Hematopoietic multipotent progenitor cell treated with erythropoietin and hydrocortisone succinate and interleukin-3 and kit ligand, for 17 days (in vitro differentiated cells): ENCODE measurements at places on chromosomes 2 and 18.

GRCh38 chr2:112938904-112939303 lies 27.9 kb downstream of the IL37 start:
- no peak for DNase-seq

- DNase-seq, result no peak
These were observed 840.9 kb downstream of the GALR1 start for GRCh38 chr18:78090584-78090983.

DNA sequence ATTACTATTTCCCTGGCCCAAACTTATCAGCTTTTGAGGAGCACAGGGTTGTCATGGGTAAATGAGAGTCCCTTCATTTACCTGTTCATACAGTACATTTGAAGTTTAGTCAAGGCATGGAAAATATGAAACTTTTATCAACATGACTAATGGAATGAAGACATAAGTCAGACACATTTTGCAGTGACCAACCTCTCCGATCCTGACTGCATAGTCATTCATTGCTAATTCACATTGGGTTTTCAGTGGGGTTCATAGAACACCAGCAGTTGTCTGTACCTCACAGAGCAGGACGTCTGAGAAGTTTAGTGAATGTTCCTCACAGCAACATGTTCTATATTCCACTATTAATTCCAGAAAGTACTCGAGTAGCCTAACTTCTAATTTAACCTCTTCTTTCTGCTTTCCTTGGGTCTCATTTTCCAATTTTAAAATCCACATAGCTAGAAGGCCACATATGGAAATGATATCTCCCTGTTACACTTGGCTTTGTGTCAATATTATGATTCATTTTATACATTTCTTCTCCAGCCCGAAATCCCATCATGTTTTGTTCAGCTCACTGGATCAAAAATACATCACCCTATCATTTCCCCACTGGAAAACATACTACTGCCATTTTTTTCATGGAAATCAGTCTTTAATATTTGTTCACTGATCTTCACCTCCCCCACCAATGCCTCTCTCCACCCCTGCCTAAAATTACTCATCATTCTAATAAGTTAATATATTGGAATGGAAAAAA lies 65.9 kb downstream of the CDH20 start:
- no peak for DNase-seq

DNA sequence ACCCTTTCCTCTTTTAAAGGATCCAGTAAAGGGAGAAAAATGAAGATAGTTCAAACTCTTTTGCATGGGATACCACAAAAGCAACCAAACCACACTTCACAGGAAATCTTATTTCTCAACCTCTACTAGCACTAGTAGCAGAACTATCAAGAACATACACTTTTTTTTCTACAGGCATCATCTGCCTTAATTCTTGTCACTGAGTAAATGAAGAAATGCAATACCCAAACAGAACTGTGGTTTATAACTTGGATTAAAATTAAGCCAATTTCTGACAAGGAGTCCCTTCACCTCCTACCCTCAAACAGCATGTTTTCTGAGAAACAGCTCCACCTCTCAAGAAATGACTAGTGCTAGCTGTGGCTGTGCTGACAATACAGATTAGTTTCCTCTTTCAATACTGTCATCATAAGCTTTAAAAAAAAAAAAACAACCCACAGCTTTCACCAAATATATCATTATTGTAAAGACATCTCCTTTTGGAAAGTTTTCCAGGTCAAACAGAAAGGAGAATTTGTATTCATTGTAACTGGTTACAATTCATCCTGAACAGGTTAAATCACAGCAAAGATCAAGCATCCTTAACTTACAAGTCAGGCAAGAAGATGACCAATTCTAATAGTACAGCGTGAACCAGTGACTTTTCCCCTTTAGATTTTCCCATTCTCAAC lies 44.4 kb downstream of the PTPN2 start:
- no peak for DNase-seq

GRCh38 chr18:21242141-21242779 lies at the start of gene GREB1L:
Gene GREB1L (plus strand): TSS chr18:21242232. CDS start chr18:21383519, 141,287 bp downstream.
- no peak for DNase-seq

DNA sequence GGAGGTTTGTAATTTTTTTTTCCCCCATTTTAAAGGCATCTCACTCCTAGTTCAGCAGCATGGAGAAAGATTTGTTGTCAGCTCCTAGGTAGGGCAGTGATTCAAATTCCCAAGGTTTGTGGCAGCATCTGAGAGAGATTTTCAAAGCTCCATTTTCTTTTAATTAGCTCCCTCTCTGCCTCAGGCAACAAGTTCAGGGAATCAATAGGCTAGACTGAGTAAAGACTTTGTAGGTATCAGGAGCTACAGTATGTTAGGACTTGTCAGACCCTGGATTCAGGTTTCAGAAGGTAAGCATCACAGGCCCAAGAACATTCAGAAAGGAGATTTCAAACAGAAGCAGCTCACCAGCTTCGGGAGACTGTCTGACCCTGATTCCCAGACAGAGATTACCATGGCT lies 273.3 kb upstream of the ERBB4 start:
- no peak for DNase-seq

- DNase-seq, result no peak
These were observed 53.1 kb upstream of the TPO start for GRCh38 chr2:1360144-1360543.

- DNase-seq, result no peak
These were observed 128.3 kb downstream of the ATP9B start for GRCh38 chr18:79197531-79197930.

- DNase-seq, result no peak
These were observed 36.0 kb downstream of the AGFG1 start for GRCh38 chr2:227507963-227508362.

DNA sequence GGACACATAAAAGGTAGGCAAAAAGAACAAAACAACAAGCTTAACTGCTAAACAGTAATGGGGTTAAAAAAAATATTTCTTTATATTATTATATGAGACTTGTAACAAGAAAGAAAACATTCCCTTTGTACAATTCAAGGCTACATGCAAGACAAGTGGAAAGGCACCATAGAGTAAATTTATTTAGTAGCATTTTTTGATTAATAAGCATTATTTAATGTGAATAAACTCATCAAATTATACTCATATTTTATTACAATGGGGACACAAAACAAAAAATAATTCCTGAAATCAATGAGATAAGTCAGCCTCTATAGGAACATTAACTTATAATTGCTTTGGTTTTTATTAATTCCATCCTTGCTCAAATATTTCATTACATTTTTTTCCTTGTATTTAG lies 809.2 kb downstream of the ERBB4 start:
- DNase-seq, result no peak

GRCh38 chr2:181004647-181005325 lies 24.4 kb downstream of the UBE2E3 start:
- no peak for DNase-seq
